ENCODE measurements at places on chromosomes 12 and 14.

DNA sequence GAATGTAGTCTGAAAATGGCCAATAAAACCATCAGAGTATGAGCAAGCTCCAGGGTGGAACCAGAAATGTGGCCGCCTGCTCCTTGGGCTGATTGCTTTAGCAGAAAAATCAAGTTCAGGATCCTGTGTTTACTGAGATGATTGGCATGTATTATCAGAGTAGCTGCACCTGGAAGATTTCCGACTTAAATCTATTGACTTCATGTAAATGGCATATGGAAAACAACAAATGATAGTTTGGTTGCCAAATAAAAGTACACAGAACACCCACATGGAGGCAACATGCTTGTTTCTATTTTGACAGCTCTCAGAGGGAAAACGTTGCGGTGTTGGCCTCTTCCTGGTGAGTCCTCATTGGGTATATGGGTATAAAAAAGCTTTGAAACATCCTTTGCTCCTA is 31.3 kb downstream of the SOCS2 start:
- no peak overlapping the region for H3K4me3 ChIP-seq
- no peaks in the 10 kb centered on the region for H3K36me3 ChIP-seq
- no peak overlapping the region for H3K27ac ChIP-seq
- no peaks in the 10 kb centered on the region for H3K4me1 ChIP-seq
- H3K27me3 ChIP-seq: no peaks in the 10 kb centered on the region

GRCh38 chr14:94600148-94600545 is 12.0 kb upstream of the SERPINA3 start:
- H3K4me1 ChIP-seq: peaks cover 46% of the 10 kb centered on the region
- H3K27ac ChIP-seq: peak overlapping the region; percentile 92
- no peak overlapping the region for H3K4me3 ChIP-seq

DNA sequence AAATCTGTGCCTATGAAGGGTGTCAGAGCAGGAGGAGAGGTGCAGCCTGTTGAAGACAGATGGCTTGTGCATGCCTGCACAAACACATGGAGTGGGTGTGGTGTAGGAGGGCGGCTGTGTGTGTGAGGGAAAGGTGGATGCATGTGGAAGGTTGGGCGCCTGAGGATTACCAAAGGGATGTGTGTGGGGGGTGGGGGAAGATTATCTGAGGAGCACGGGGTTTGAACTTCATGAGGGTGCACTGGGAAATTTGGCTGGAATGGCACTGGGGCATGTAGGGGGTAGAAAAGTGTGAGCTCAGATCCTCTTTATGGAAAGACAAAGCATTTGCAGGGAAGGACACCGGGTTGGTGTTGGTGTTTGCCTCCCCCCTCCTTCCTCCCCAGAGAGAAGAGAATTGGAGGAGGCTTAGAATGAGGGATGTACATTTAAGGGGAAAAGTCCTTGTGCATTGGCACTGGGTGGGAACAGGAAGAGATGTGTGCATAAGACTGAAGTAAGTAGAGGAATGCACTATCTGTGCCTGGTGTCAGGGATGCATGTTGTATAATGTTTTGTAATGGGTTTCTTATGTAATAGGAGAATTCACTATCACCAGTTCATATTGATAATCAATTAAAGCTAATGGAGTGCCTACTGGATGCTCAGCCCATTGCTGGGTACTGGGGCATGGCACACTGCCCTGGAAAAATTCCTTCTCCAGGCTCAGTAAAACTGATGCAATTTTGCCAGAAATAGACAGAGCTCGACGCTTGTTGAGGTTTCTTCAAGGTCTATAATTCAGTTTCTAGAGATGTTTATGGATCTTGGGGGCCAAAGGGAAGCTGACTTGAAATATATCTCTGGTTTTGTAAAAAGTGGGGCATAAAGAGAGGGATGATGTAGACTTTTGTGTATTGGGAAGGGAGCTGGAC is 3.0 kb downstream of the NTF3 start:
- no peak overlapping the region for H3K4me3 ChIP-seq
- peaks cover 7% of the 10 kb centered on the region for H3K4me1 ChIP-seq
- H3K27ac ChIP-seq: no peak overlapping the region
- H3K27me3 ChIP-seq: no peaks in the 10 kb centered on the region

- no peak for DNase-seq
- H3K27ac ChIP-seq: no peak overlapping the region
Measured at GRCh38 chr12:40692765-40693206, 547 bp downstream of the CNTN1 start.

DNA sequence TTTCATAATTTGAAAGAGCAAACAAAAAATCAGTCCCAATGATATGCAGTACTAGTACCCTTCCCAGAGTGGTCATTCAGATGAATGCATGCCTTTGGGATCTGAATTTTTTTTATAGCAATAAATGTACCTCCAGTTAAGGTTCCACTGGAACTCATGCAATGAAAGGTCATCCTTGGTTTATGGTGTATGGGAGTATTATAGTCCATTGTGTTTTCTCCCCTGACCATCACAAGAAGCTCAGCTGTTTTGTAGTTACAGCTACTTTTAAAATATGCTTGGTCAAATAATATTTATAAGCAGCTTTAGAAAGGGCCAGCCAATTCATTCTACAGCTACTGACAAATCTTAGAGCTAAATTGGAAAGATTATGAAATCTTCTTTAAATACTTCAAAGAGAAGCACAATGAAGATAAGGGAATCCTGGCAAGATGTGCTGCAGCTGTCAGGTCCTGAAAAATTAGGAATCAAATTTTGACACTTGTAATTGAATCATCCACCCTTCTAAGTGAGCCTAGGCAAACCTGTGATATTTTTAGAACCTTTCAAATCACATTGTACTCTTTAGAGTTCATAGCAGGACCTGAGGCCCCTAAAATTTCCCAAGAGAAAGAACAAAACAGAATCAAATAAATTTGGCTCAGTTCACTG is 46.5 kb downstream of the IFT81 start:
- 0 out of 2 replicates have a peak, but pooled peaks cover 4% of the 10 kb centered on the region for H3K4me1 ChIP-seq
- H3K27ac ChIP-seq: no peak overlapping the region
- H3K36me3 ChIP-seq: no peaks in the 10 kb centered on the region
- no peaks in the 10 kb centered on the region for H3K27me3 ChIP-seq
- no peak for DNase-seq

GRCh38 chr12:8603856-8604255 is 8.8 kb downstream of the AICDA start:
- H3K4me1 ChIP-seq: no peaks in the 10 kb centered on the region
- no peaks in the 10 kb centered on the region for H3K27me3 ChIP-seq
- no peak for DNase-seq
- no peaks in the 10 kb centered on the region for H3K36me3 ChIP-seq
- no peak overlapping the region for H3K4me3 ChIP-seq

DNA sequence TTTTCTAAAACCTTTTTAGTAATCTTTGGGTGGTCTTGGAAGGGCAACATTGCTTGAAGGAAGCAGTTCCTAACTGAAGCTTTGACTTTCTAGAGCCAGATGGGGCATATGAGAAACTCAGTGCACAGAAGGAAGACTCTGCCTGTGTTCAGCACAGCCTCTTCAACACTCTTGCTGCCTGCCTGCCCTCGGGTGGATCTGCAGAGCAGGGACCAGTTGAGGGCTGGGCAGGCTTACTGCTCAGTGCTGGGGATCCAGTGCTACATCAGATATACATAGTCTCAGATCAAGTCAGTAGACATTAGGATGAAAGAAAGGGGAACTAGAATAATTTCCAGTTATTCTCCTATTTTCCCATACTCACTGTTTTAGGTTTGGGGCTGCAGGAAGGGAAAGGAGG is 29.5 kb upstream of the TMX1 start:
- no peak for DNase-seq
- peaks cover 17% of the 10 kb centered on the region for H3K4me1 ChIP-seq
- H3K36me3 ChIP-seq: no peaks in the 10 kb centered on the region
- H3K27me3 ChIP-seq: no peaks in the 10 kb centered on the region
- no peak overlapping the region for H3K27ac ChIP-seq

GRCh38 chr12:122137229-122137628 is 36.8 kb downstream of the IL31 start:
- no peak overlapping the region for H3K27ac ChIP-seq
- H3K4me1 ChIP-seq: no peaks in the 10 kb centered on the region
- no peak for DNase-seq
- no peak overlapping the region for H3K4me3 ChIP-seq

GRCh38 chr14:22986508-22987054 is 4.2 kb upstream of the AJUBA start:
- peaks cover 11% of the 10 kb centered on the region for H3K4me1 ChIP-seq
- no peak overlapping the region for H3K4me3 ChIP-seq
- no peaks in the 10 kb centered on the region for H3K27me3 ChIP-seq
- H3K27ac ChIP-seq: no peak overlapping the region
- H3K36me3 ChIP-seq: no peaks in the 10 kb centered on the region
- DNase-seq: peak; percentile 86

DNA sequence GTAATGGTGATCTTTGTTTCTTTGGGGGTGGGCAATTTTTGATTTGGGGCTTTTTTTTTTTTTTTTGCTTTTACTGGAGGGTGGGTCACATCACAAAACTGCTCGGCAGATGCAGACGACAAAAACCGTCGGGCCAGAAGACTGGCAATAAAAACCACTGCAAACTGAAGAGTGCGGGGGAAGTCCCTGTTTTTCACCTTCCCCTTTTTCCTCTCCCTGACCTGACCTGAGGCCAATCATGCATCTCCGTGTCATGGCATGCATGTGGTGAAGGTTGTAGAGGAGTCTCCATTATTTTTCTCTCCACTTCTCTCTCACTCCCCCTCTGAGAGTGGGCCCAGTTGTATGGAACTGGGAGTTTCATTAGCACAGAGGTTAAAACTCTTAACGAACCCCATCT is 57.5 kb downstream of the AP5M1 start:
- H3K27ac ChIP-seq: no peak overlapping the region
- H3K4me1 ChIP-seq: no peaks in the 10 kb centered on the region
- DNase-seq: no peak

DNA sequence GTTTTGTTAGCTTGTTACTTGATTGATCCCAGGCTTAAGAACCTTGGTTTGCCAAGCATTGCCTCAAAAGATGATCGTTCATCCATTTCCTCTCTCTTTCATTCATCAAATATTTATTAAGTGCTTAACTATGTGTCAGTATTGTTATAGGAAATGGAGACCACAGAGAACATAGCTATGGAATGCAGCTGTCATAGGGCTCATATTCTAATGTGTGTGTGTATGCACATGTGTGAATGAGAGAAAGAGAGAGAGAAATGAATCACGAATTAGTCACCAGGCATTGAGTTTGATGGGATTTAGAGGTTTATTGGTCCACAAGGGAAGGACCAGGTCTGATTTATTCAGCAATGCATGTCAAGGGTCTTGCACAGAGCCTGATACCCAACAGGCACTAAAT is 71.0 kb upstream of the FBXO21 start:
- no peak overlapping the region for H3K27ac ChIP-seq
- no peaks in the 10 kb centered on the region for H3K27me3 ChIP-seq
- no peak overlapping the region for H3K4me3 ChIP-seq
- DNase-seq: no peak

GRCh38 chr12:95763809-95764253 is 26.7 kb downstream of the NTN4 start:
- peak; percentile 26 for DNase-seq
- H3K36me3 ChIP-seq: no peaks in the 10 kb centered on the region
- peaks cover 80% of the 10 kb centered on the region for H3K4me1 ChIP-seq
- H3K4me3 ChIP-seq: no peak overlapping the region
- H3K27me3 ChIP-seq: no peaks in the 10 kb centered on the region

DNA sequence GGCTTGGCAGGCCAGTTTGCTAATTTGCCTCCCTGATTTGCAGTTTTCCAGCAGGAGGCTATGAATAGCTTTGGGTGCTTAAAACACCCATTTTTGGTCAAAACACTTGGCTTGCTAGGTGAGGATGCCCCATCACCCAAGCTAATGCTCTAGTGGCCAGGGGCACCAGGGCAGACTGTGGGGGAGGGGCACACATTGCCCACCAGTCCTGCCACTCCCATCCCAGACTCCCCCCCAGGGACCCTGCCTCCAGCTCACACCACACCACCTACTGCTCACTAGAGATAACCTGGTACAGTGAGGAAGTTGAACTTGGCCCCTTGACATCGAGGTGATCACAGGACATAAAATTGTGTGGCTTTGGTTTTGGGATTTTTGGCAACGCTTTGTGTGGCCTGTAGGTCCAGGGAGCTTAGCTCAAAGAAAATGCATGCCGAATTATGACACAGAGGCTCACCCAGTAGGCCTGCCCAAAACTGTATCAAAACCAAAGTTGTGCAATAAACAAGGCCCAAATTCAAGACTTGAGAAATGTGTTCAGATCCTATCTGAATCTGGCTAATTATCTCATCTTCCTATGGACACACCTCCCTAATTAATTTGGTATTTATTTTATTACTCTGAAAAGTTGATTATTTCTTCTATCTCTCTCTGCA is 4.3 kb downstream of the NUAK1 start:
- peaks cover 37% of the 10 kb centered on the region for H3K4me1 ChIP-seq
- peak overlapping the region; percentile 81 for H3K27ac ChIP-seq
- H3K36me3 ChIP-seq: no peaks in the 10 kb centered on the region

Data from Caco-2 (cell line).